ENCODE measurements at places on chromosomes 3 and 15.

DNA sequence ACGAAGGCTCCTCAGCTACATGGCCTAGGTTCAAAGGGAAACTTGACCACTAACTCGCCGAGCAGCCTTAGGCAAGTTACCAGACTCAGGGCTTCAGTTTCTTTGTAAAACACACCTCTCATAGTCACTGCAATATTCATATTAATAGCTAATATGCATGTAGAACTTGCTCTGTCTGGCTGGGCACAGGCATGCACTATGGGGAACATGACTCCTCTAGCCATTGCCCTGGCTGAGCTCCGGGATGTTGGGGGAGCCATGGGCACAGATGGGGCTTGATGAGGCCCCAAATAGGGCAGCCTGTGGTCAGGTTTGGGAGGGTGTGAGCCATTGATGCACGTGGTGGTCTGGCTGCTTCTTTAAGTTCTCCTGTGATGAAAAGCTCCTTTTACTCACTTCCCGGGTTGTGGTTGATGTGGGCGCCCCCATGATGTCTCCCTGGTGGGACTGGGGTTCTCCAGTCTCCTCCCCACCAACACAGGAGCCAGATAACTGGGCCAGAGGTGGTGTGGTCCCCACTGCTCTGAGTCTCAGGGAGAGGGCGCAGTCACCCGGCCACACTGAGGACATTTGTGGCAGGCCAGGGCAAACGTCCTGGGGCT is 29.4 kb upstream of the DUSP7 start:
- no peak for DNase-seq

DNA sequence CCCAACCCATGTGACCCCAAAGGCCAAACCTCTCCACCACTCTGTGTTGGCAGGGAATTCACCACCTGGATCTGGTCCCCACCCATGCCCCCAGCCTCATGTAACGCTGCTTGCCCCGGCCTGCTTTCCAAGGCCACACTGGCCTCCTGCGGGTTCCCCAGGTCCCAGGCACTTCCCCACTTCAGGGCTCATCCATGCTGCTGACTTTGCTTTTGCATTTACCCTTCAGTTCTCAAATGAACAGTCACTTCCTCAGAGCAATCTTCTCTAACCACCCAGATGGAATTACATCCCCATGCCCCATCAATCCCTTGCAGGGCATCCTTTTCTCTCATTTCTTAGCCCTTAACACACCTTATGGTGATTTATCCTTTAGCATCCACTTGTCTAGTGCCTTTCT is 9.2 kb downstream of the DAPK2 start:
- no peak for DNase-seq

DNA sequence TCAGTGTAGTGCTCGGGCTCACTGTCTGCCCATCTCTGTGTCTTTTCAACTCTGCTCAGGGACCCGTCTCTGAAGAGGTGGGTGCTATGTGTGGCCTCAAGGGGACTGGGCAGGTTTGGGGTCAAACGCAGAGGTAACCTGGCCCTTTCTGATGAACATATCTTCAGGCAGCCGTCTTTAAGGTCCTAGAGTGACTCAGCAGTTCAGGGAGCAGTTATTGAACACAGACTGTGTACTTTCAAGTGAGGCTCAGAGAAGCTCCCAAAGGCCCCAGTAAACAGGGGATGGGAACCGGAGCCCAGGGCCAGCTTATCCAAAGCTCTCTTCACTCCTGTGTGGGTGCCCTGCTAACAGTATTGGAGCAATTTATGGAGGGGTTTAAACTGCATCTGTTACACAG is 73.1 kb downstream of the WDR76 start:
- DNase-seq = no peak

DNA sequence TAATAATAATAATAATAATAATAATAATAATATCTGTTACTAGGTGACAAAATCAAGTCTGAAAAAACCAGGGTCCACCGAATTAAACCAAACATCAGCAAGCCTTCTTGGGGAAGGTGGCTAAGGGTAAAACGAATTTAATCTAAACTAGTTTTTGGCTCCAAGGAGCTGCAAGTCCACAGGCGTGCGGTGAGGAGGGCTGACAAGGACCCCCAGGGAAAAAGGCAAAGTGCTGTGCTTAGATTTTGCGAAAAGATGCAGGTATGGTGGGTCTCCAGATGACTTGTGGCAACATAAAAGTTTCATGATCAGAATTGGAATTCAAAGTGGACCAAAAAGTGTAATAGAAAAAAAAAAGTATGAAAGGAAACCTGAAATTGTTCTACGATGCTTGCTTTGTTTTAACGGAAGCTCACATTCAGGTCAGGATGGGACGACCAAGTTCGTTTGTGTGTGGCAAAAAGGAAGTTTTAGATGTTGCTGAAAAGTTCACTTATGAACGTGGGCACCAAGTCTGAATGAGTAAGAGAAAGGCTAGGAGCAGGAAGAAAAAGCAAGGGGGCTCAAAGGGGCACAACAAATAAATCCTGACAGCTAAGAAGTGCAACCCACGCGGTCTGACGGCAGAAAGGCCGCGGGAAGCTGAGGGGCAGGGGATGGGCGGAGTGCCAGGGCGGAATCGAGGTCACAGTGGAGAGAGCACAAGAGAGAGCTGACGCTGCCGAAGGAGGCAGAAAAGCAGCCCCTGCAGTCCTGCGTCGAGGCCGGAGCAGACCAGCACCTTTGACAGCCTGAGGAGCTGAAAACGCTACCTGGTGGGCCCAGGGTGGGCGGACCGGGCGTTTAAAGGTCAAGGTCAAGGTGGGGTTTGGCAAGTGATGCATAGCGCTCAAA is 1.1 kb downstream of the WDR82 start:
- DNase-seq = peak; percentile 68

DNA sequence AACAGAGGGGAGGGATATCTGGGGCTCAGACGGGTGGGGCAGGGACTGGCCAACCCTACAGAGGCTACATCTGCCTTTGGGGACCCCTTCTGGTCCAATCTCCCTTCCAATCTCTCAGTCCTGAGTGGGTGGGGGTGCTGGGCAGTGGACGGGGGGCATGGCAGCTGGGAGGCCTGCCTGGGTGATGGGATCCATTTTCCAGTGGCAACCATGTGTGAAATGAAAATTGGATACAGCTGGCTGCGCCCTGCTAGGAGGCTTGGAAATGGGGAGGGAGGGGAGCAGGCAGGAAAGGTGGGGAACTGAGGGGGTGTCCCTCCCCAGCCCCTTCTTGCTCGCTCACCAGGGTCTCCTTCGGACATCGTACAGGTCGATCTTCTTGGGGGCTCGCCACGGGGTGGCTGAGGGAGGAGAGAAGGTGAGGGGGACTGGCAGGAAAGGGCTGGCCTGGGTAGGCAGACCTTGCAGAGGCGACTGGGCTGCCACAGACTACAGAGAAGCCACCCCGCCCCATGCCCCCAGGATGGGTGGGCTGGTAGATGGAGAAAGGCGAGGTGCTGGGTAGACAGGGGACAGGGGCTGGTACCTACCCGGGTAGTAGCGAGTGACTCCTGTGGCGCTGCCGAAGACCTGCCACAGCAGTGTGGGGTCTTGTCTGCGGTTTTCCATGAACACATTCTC is 21.2 kb upstream of the TMEM115 start:
- no peak for DNase-seq

- DNase-seq = no peak
These were observed 9.8 kb downstream of the TM2D3 start for GRCh38 chr15:101642361-101642760.
